Stomach (tissue), 19 donors: ENCODE measurements at places on chromosomes 1 and 21. TPM values are rescaled to one million over a fixed set of nuclear protein-coding genes. Genes with fewer than 3 reads are reported as not detected.

DNA sequence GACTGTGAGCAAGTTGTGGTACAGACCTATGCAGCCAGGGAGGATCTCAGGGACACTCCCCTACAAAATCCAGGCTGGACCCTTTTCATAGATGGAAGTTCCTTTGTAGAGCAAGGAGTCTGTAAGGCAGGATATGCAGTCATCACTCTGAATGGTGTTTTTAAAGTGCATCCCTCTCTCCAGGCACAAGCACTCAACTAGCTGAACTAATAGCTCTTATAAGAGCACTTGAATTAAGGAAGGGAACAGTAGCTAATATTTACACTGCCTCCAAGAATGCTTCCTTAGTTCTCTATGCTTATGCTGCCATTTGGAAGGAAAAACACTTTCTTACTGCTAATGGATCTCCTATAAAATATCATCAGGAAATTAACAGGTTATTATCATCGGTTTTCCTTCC, 27.0 kb upstream of the SMYD3 start:
- peaks cover under 1% of the 10 kb centered on the region for H3K36me3 ChIP-seq
- H3K4me1 ChIP-seq, result no peaks in the 10 kb centered on the region
- no peaks in the 10 kb centered on the region for H3K27me3 ChIP-seq

DNA sequence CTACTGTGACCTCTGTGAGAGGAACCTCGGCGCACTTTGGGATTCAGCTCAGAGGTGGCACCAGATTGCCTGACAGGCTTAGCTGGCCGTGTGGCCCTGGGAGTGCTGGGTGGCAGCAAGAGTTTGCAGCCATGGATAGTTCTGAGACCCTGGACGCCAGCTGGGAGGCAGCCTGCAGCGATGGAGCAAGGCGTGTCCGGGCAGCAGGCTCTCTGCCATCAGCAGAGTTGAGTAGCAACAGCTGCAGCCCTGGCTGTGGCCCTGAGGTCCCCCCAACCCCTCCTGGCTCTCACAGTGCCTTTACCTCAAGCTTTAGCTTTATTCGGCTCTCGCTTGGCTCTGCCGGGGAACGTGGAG, 67.5 kb downstream of the DISC1 start:
- H3K4me3 ChIP-seq, result no peak overlapping the region
- peaks cover 6% of the 10 kb centered on the region for H3K4me1 ChIP-seq
- H3K36me3 ChIP-seq, result peaks cover 5% of the 10 kb centered on the region
- no peaks in the 10 kb centered on the region for H3K27me3 ChIP-seq

DNA sequence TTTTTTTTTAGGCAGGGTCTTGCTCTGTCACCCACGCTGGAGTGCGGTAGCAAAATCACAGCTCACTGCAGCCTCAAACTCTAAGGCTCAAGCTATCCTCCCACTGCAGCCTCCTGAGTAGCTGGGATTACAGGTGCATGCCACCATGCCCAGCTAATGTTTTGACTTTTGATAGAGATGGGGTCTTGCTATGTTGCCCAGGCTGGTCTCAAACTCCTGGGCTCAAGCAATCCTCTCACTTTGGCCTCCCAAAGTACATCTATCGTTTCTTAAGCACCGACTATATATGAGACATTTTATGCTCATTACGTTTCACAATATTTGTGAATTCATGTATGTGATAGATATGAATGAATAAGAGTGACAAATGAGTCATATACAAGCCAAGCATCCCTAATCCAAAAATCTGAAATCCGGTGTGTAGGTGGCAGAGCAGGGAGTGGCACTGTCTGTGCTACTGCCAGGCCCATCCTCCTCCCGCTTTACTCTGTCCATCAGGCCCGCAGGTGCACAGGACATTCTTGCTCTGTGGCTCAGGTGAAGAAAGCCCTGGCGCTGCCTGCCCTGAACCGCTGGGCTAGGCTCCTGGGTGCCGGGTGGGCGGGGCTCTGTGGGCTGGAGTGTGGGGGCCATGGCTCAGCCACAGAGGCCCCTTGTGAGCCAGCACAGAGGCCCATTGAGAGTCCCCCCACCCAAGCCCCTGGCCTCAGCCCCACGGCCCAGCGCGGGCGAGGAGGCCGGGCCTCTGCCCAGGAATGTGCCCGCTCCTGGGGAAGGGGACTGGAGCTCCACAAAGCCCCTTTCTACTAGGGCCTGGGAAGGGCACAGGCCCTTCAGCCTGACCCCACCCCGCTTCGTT, 45.3 kb downstream of the HSPG2 start:
- DNase-seq, result no peak
- H3K36me3 ChIP-seq, result peaks cover 71% of the 10 kb centered on the region
- H3K27me3 ChIP-seq, result no peaks in the 10 kb centered on the region
- H3K4me3 ChIP-seq, result no peak overlapping the region

DNA sequence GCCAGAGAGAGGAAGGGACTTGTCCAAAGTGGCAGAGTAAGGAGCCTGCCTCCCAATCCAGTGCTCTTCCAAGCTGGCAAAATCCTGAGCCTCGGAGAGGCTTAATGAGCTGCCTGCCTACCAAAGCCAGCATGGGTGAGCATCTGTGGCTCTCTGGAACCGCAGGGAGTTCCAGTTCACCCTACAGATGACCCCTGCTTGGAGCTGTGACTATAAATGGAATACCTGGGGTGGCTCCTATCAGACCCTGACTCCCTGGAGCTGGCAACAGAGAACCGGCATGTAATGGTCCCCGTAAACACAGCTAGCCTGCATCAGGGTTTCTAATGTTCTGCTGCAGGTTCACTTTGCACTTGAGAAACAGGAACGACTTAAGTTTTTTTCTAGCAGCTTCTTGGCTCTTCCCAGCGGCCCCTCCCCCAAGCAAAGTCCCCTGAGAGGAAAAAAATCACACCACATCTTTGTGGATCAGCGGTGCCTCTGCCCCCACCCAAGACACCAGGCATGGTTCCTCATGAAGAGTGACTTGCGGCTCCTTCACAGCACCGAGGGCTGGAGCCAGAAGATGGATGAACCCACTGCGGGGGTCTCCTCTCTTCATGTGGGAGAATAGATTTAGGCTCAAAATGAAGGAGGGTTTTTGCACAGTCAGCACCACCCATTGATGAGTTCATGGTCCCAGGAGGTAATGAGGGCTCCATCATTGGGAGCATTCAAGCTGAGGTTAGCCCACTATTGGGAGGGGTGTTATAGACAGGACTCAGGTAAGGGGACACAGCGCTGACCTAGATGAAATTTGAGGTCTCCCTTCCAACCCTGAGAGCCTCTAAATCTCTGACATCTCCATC, 79.0 kb downstream of the SYT2 start:
- no peak for DNase-seq
- H3K36me3 ChIP-seq, result no peaks in the 10 kb centered on the region

- H3K27me3 ChIP-seq, result no peaks in the 10 kb centered on the region
- H3K4me1 ChIP-seq, result no peaks in the 10 kb centered on the region
- no peak overlapping the region for H3K27ac ChIP-seq
- H3K4me3 ChIP-seq, result no peak overlapping the region
- H3K36me3 ChIP-seq, result no peaks in the 10 kb centered on the region
- DNase-seq, result no peak
These were observed 1013.2 kb downstream of the MRPL39 start for GRCh38 chr21:24594082-24594481.

DNA sequence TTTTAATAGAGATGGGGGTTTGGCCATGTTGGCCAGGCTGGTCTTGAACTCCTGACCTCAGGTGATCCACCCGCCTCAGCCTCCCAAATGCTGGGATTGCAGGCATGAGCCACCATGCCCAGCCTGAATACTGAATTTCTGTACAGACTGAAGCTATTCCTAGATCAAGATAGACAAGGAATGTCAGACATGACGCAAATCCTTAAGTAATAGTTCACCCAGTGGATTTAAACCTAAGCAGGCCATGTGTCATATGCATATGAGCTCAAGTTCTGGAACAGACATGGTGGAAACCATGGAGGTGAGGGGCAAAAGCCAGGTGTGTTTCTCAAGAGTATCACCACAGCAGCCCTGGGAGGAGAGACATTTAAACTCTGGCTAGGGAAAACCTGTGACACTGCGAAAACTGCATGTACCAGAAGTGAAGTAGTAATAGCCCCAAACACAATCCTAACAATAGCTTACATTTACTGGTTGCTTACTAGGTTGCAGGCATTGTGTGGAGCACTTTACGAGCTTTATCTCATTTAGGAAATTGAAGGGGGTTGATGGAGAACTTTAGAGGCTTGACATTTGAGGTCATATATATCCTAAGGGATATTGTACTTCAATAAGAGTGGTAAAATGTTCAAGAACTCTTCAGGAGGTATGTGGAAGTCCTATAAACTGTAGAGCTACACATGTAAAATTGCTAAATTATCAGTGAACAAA, 31.7 kb upstream of the MAN1A2 start:
- no peak overlapping the region for H3K4me3 ChIP-seq
- DNase-seq, result no peak
- H3K27ac ChIP-seq, result no peak overlapping the region
- H3K27me3 ChIP-seq, result no peaks in the 10 kb centered on the region

- no peaks in the 10 kb centered on the region for H3K27me3 ChIP-seq
- H3K4me3 ChIP-seq, result no peak overlapping the region
- H3K36me3 ChIP-seq, result no peaks in the 10 kb centered on the region
- no peak for DNase-seq
- H3K4me1 ChIP-seq, result no peaks in the 10 kb centered on the region
These were observed 211.6 kb upstream of the PLXNA2 start for GRCh38 chr1:208455821-208456220.

DNA sequence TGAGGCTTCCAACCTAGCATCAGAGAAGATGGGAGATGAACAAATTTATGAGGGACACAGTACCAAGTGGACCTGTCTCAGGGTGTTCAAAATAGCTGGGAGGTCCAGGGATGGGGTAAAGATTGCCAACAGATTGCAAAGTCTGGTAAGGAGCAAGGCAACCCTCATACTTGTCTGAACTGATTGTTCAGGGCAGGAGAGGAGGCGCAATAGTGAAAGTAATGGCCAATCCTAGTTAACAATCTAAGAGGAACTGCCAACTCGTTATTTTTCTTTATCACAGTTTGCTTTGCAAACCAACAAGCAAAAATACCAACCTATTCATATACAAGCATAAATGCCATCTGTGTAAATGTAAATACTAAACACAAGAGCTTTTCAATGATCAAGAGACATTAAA, 78.4 kb upstream of the S1PR1 start:
- no peak overlapping the region for H3K4me3 ChIP-seq
- H3K4me1 ChIP-seq, result no peaks in the 10 kb centered on the region
- H3K36me3 ChIP-seq, result no peaks in the 10 kb centered on the region
- H3K27ac ChIP-seq, result no peak overlapping the region
- no peaks in the 10 kb centered on the region for H3K27me3 ChIP-seq

DNA sequence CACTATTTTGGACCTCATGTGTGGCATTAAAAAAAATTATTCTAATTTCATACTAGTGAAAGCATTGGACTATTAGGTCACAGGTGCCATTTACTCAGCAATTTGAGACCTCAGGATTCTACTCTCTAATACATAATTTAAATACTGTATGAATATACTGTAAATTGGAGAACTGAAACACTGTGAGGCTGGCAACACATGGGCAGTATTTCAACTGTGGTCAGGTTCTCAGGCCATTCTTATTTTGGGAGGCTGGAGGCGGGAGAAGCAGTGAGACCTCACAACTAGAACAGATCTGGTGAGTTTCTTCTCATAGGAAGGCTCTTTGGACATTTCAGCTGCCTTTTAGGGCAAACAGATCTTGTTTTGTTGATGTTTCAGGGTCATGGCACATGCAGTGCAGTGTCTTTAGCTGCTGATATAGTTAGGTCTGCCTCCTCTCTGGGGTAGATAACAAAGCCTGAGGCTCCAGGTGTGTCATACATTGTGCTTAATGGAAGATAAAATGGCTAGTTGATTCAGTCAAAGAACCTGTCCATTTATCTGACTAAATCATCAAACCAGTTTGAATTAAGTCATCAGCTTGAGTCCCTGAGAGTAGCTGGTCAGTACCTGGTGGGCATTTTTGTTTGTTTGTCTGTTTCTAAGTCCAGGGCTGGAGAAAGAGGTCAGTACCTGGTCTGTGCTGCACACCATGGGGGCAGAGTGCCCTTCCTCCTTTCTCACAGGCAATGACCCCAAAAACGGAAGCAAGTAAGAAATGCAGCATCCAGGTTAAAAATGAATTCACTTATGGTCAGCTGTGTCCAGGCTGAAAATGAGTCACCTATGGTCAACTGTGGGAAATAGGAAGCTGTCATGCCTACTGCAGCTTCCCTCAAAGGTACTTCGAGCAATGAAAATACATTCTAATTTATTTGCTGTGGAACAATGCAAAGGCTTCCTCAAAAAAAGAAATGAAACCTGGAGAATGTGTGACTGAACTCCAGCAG, 216.2 kb downstream of the SDCCAG8 start:
- no peak overlapping the region for H3K27ac ChIP-seq
- peaks cover 24% of the 10 kb centered on the region for H3K4me1 ChIP-seq
- no peaks in the 10 kb centered on the region for H3K27me3 ChIP-seq
- no peak overlapping the region for H3K4me3 ChIP-seq

DNA sequence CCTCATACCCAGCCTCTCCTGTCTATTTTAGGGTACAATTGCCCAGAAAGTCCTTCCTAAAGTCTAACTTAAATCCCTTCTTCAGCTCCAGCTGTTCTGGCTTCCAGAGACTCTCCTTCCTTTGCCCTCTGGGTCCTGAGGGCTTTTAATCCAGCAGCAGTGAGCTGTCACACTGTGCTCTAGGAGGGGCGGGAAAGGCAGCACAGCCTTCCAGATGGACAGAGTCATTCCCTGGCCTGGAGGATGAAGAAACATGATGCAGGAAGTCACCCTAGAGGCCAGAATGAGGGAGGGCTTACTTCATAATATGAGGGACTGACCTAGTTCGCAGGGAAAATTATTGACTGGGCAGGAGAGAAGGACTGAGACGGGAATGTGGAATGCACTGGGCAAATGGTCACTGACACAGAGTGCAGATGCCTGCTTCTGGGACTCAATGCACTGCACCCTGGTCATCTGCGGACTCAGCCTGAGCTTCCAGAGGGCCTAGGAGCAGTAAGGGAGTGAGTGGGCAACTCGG, 1.3 kb downstream of the SH2D2A start:
- H3K4me3 ChIP-seq, result peak overlapping the region; percentile 32
- no peaks in the 10 kb centered on the region for H3K27me3 ChIP-seq
- no peaks in the 10 kb centered on the region for H3K36me3 ChIP-seq
- DNase-seq, result no peak

DNA sequence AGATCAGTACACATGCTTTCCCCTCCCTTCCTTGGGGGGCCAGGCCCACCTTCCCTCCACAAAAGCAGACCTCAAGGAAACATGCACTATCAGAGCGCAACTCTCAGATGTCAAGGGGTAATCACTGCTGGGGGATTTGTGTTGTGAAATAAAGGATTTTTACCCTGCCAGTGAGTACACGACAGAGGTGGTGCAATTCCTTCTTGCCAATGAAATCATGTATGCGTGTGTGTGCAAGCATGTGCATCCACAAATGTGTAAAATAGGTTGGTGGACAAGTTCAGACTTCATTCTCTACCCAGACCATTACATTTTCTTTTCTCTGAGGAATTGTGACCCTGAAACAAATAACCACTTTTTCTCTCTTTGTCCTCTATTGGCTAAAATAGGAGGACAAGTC, 9.8 kb upstream of the NOS1AP start:
- no peak overlapping the region for H3K4me3 ChIP-seq
- H3K4me1 ChIP-seq, result no peaks in the 10 kb centered on the region
- no peaks in the 10 kb centered on the region for H3K36me3 ChIP-seq
- H3K27ac ChIP-seq, result no peak overlapping the region

- no peaks in the 10 kb centered on the region for H3K4me1 ChIP-seq
- no peak overlapping the region for H3K4me3 ChIP-seq
- H3K36me3 ChIP-seq, result no peaks in the 10 kb centered on the region
- no peak for DNase-seq
- no peaks in the 10 kb centered on the region for H3K27me3 ChIP-seq
These were observed 583.4 kb downstream of the DPYD start for GRCh38 chr1:97337250-97338030.

The CFAP141 gene
- total RNA-seq, result not detected

The LAMC2 gene
- 13.0 TPM for total RNA-seq

The S100A14 gene
- 488 TPM for total RNA-seq

The FAM177B gene
- total RNA-seq, result 21.9 TPM

The HEYL gene
- total RNA-seq, result not detected

The RRAGC gene
- total RNA-seq, result 1.2 TPM

The TDRD5 gene
- not detected for total RNA-seq

The SLAMF9 gene
- not detected for total RNA-seq

The ECM1 gene
- total RNA-seq, result 29.3 TPM

The C8B gene
- not detected for total RNA-seq
